ENCODE measurements at places on chromosomes 5 and 9.
A peak's percentile ranks its signal among the peaks of the same experiment; 100 is the strongest.

GRCh38 chr5:157558681-157559080 is 16.9 kb downstream of the ADAM19 start:
- peak; percentile 62 for DNase-seq

DNA sequence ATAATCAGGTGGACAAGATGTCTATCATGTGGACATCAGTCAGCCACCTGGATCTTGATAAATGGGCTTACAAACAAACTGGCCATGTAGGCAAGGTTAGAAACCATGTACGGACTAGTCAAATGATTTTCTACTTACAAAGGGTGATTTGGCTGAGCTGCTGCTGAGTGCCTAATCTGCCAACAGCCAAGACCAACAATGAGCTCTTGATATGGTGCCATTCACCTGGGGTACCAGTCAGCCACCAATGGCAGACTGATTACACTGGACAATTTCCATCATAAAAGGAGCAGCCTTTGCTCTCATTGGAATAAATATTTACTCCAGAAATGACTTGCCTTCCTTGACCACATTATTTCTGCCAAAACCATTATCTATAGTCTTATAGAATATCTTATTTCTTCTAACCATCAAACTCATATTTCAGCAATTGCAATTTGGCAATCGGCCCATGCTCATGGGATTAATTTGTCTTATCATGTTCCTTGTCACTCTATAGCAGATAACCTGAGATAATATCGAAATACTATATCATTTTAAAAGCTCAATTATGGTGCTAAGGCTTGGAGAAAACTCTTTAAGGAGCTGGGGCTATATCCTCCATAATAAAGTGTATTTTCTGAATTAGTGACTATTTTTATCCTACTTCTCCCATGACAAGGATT is 135.1 kb downstream of the SLC25A46 start:
- no peak for DNase-seq

DNA sequence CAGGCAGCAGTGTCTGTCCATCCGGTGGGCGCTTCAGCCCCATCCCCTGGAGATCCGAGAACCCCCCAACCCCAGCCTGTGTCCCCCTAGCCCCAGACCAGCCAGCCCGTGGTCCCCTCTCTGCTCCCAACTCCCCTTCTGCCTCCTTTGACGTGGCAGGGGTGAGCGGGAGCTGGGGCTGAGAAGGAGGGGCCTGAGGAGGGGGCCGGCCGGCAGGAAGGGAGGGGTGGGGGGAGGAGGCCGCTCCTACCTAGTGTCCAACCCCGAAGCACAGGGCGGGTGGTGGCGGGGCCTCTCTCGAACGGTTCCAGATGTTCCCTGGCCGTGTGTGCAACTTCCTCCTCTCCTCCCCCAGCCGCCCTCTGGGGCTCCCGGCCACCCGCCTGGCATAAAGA is 31.0 kb downstream of the GOLGA2 start:
- DNase-seq, result peak; percentile 97

- no peak for DNase-seq
Observed at GRCh38 chr9:124265551-124265950, 7.8 kb downstream of the NEK6 start.

- DNase-seq, result peak; percentile 46
Observed at GRCh38 chr5:61274511-61274911, 57.5 kb upstream of the ZSWIM6 start.

- DNase-seq, result peak; percentile 70
Observed at GRCh38 chr9:1009101-1009707, 32.7 kb downstream of the DMRT3 start.

DNA sequence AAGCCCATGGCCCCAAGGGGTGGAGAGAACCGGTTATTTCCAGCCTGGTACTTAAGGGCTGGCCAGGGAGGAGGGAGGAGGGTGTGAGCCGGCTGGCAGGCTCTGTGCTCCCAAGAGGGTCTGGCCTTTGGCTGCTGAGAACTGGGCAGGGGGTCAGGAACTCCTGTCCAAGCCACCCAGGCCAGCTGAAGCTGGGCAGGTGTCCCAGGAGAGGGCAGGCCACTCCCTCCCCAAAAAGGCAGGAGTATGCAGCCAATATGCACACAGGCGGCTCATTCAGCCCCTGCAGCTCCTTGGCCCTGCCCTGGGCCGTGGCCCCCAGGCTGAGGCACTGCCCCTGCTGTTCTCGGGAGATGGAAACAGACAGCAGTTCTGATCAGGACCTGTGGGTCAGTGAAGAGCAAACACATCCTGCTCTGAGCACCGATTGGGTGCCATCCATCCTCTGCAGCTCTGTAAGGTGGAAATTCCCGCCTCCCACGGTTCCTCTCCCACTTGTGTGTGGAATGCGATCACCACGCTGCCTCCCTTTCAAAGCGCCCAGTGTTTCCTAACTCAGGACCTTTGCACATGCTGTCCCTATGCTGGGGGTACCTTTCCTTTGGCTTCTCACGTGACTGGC is 17.1 kb upstream of the KIF12 start:
- no peak for DNase-seq

- no peak for DNase-seq
Observed at GRCh38 chr5:173232499-173233346, 2.3 kb downstream of the NKX2-5 start.

GRCh38 chr9:96505316-96505991 is 55.5 kb downstream of the HABP4 start:
- DNase-seq, result no peak

DNA sequence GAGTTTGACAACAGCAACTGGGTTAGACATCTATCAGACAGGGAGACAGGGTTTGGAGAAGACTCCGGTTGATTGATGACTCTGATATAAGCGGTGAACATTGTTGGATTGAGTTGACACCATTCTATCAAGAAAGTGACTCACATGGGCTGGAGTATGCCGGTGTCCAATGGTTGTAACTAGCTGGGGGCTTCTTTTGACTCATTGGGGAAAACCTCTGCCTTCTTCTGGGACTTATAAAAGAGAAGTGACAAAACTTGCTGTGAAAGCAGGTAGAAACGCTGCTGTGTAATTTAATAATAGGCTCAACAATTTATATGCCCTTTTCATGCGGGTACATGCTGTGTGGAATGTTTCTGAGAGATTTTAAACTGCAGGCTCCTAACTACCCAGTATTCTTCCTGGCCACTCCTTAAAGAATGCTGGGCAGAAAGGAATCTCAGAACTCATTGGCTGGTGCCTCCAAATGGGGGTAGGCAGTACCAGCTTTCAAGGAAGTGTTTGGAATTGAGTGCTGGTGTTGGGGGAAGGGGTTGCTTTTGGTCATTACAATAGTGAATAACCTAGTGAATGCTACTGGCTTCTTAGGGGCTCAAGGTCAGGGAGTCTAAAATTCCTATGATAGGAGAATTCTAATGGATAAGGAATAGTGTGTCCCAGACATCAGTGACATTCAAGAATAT is 43.9 kb downstream of the FYB1 start:
- DNase-seq, result no peak

DNA sequence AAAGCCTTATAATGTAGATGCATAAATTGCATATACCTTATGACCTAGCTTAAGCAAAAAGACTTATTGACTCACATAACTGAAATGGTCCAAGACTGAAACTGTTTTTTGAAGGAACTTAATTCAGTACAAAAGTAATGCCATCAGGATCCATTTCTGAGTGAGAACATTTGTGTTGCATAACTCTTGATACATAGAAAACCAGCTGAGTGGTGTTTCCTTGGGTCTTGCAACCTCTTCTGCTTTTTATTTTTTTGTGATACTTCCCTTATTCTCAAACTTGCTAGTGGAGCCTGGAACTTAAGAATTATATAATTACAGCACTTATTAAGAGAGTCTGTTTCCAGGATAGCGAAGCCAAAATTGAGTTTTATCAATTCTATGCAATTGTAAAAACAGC is 272.0 kb downstream of the MAN2A1 start:
- DNase-seq, result no peak

DNA sequence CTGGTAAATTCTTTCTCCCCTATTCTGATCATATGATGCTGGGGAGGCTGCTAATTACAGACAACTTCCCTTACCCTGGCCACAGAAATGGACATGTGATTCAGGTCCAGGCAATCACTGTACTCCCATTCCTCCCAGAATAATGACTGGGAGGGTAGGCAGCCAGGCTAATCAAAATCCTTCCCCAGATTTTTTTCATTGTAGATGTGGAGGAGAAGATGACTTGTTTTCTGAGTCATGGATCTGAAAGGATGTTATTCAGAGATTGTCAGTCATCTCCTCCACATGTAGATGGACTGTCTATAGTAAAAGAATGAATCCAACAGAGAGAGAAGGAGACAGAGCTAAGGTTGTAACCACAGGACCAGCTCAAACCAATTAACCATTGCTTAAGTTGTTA is 123.9 kb upstream of the PUM3 start:
- DNase-seq, result peak; percentile 86

- DNase-seq, result no peak
Observed at GRCh38 chr9:18350036-18350435, 123.9 kb upstream of the ADAMTSL1 start.

GRCh38 chr5:118146824-118147223 is 841.5 kb downstream of the DTWD2 start:
- DNase-seq, result no peak

- no peak for DNase-seq
Observed at GRCh38 chr9:120528829-120529228, 51.1 kb downstream of the CDK5RAP2 start.

- DNase-seq, result no peak
Observed at GRCh38 chr5:144315026-144315425, 144.4 kb downstream of the KCTD16 start.

GRCh38 chr5:53092242-53092641 is 17.3 kb downstream of the MOCS2 start:
- no peak for DNase-seq

DNA sequence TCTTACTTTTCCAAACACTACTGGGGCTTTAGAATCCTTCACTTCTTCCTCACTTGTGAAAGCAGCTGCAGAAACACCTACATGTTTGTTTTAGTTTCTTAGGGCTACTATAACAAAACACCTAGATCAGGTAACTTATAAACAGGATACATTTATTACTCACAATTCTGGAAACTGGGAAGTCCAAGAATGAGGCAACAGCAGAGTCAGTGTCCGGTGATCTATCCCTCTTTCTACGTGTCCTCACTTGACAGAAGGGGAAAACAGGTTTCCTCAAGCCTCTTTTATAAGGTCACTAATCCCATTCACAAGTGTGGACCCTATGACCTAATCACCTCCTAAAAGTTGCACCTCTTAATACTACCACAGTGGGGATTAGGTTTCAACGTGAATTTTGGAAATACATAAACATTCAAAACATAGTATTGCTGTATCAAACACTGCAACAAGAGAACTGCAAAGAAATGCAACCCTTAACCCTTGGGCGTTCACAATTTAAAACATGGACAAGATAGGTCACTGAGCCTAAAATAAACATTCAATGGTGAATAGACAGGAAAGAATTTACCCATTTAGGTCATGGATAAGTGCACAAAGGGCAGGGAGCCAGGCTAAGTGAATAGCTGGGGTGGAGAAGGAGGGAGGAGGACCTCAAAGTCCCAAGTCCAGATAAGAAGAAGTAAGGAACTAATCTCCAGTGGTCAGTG is 104.3 kb downstream of the PIK3R1 start:
- no peak for DNase-seq

- no peak for DNase-seq
Observed at GRCh38 chr5:143398451-143399237, 4.8 kb downstream of the NR3C1 start.

DNA sequence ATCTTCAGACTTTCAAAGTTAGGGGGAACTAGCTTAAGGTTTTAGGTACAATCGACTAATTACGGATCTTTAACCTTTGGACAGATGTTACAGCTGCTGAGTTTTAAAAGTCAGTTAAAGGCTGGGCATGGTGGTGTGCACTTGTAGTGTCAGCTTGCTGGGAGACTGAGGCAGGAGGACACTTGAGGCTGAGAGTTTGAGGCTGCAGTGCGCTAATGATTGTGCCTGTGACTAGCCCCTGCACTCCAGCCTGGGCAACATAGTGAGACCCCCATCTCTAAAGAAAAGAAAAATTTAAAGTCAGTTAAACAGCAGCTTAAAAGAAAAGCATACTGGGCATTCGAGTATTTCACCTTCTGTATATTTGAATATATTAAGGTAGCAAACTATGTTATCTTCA is 51.4 kb downstream of the JMY start:
- no peak for DNase-seq

GRCh38 chr9:93258818-93259489 is 75.0 kb downstream of the WNK2 start:
- DNase-seq, result no peak

GRCh38 chr9:137339045-137339907 is 37.2 kb upstream of the NRARP start:
- no peak for DNase-seq
